ENCODE measurements at places on chromosomes 5 and 9. TPM values are rescaled to one million over a fixed set of nuclear protein-coding genes. Genes with fewer than 3 reads are reported as not detected.

GLRA1 gene
- total RNA-seq = not detected

TAF11L10 gene
- not detected for total RNA-seq

C9orf153 gene
- 0.65 TPM for total RNA-seq

AFAP1L1 gene
- total RNA-seq = 4.7 TPM

ZBTB43 gene
- total RNA-seq = 18.7 TPM

RGMB gene
- 27.0 TPM for total RNA-seq

GRK6 gene
- total RNA-seq = 57.8 TPM

NTNG2 gene
- total RNA-seq = 0.52 TPM

GARIN3 gene
- total RNA-seq = not detected

GEMIN5 gene
- total RNA-seq = 47.0 TPM

B4GALT7 gene
- total RNA-seq = 17.3 TPM

HCN1 gene
- total RNA-seq = 7.6 TPM

DNA sequence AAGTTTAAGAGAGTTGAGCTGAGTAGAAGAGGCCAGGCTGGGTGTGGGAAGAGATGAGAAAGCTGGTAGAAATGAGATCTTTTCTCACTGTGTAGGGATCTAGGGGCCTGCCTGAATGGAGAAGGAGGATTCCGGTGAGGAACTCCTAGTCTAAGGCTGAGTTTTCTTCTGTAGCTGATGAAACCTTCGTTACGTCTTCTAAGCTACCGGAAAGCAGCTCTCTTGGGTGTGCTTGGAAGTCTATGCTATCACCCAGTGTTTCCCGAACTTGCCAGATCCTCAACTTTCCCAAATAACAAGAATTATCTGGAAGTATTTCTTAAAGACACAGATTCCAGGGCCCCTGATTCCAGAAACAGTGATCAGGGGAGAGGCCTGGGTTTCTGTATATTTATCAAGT is 55.4 kb upstream of the TNFSF15 start:
- no peaks in the 10 kb centered on the region for H3K36me3 ChIP-seq
- H3K4me3 ChIP-seq = no peak overlapping the region
- H3K4me1 ChIP-seq = no peaks in the 10 kb centered on the region
- no peak for DNase-seq
- H3K27ac ChIP-seq = no peak overlapping the region
- H3K27me3 ChIP-seq = no peaks in the 10 kb centered on the region

- H3K27ac ChIP-seq = no peak overlapping the region
- no peaks in the 10 kb centered on the region for H3K36me3 ChIP-seq
- H3K4me3 ChIP-seq = no peak overlapping the region
- no peaks in the 10 kb centered on the region for H3K4me1 ChIP-seq
Observed at GRCh38 chr9:30943446-30944224, 1440.8 kb upstream of the ACO1 start.

DNA sequence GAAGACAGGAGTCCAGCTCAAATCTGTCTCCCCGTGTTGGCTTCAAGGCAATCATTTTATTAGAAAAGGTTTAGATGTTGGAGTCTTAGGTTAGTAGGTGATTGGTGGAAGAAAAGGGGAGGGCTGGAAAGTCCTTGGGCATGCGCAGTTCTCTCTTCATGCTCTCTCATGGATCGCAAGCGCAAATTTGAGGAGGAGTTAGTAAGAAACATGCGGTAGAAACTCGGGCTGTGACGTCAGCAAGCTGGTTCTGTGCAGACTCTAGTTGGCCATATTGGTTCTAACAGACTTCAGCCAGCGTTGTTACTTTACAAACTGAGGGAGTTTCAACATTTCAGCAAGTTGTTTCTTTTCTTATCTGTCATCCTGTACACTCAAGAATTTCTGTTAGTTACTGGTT is 392.2 kb downstream of the CDK5RAP2 start:
- H3K27me3 ChIP-seq = no peaks in the 10 kb centered on the region
- H3K36me3 ChIP-seq = no peaks in the 10 kb centered on the region
- no peak overlapping the region for H3K27ac ChIP-seq
- H3K4me1 ChIP-seq = no peaks in the 10 kb centered on the region
- H3K4me3 ChIP-seq = no peak overlapping the region

GRCh38 chr9:19493876-19494275 is 85.1 kb downstream of the ACER2 start:
- no peak overlapping the region for H3K4me3 ChIP-seq
- H3K27ac ChIP-seq = no peak overlapping the region
- no peaks in the 10 kb centered on the region for H3K36me3 ChIP-seq
- H3K4me1 ChIP-seq = no peaks in the 10 kb centered on the region

DNA sequence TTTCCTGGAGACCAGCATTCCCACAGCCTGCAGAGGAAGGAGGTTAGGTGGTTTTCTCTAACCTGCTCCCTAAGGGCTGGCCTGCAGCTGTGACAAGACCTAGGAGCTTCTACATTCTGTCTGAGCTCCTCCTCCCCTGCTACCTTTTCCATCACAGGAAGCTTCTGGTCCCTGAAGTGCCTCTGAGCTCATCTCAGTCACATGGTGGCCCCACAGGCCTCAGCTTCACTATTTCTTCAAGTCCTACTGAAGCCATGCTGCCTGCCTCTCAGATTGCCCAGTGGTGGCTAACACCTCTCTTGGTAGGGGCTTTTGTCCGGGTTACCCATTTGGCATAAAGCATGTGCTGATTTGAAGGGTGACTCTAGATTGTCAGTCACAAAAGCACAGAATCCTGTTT is 259.4 kb downstream of the CRB2 start:
- H3K4me1 ChIP-seq = peaks cover 5% of the 10 kb centered on the region
- no peaks in the 10 kb centered on the region for H3K27me3 ChIP-seq
- DNase-seq = no peak
- H3K4me3 ChIP-seq = no peak overlapping the region

DNA sequence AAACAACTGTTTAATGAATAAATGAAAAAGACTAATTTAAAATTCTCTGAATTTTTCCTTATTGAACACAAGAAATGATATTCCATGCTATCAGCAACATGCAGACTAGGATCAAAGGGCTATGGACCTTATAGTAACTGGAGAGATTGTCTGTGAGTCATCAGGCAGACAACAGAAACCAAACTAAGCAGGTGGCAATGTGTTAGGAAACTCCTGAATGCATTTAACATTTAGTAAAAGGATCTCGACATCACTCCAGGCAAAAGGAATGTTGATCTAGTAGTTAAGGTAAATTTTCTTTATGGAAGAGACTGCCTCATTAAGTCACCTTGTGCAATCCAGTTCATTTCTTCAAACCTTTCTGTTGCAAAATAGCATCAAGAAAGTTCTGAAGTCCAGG is 58.4 kb downstream of the ARL15 start:
- no peaks in the 10 kb centered on the region for H3K27me3 ChIP-seq
- H3K27ac ChIP-seq = no peak overlapping the region

GRCh38 chr9:99563364-99563763 is 258.3 kb upstream of the NR4A3 start:
- H3K36me3 ChIP-seq = no peaks in the 10 kb centered on the region
- H3K27me3 ChIP-seq = no peaks in the 10 kb centered on the region
- DNase-seq = no peak
- no peak overlapping the region for H3K4me3 ChIP-seq

DNA sequence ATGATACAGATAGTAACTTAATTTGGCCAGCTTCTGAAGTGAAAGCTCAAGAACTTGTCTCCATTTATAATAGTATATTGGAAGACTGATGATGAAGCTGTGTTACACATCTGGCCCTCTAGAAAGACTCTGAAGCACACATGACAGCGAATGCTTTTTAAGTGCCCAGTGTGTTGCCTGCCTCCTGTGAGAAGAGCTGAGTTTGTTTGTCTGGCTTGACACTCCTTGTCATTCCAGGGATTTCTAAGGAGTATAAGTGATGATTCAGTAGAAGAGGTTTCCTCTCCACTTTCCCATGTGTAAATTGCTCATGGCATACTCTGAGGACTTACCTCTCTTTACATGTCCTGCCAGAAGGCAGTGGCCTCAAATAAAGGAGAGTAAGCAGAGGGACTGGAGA is 30.4 kb upstream of the LRRTM2 start:
- no peak overlapping the region for H3K4me3 ChIP-seq
- H3K4me1 ChIP-seq = no peaks in the 10 kb centered on the region
- no peak overlapping the region for H3K27ac ChIP-seq
- no peak for DNase-seq

DNA sequence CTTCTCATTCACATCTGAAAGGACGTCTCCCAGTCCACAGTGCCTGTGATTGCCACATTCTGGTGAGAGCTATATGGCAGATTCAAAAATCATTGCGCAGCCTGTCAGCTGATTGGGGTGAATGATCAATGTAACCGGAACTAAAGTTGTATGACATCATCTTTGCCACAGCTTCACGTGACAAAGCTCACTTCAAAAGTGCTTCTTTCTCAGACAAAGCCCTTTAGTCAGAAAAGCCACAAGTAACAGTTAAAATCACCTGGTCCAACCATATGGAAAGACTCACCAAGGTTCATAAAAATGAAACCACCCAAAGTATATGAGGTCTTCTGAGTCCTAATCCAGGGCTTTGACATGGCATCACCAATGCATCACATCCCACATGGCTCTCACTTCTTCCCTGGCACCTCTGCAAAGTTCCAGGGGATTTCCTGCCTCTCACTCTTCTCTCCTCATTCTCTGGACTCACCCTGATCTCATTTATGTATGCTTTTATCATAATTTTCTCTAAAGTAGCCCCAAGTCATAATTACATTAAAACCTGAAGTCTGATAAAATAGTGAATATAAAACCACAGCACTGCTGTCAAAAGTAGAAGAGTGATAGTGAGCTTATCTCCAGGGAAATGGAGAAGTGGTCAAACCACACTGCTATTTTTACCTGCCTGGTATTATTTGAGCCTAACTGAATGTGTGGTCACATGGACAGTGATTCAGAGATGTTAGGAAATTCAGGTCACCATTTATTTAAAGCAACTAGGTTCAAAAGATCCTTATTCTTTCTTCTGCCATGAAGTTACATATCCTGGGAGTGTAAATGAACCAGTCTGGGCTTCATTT is 193.1 kb upstream of the PTGER4 start:
- H3K27me3 ChIP-seq = no peaks in the 10 kb centered on the region
- DNase-seq = no peak
- no peaks in the 10 kb centered on the region for H3K36me3 ChIP-seq
- H3K27ac ChIP-seq = no peak overlapping the region

- H3K27me3 ChIP-seq = peaks cover 3% of the 10 kb centered on the region
- peak overlapping the region; percentile 60 for H3K4me3 ChIP-seq
- no peak overlapping the region for H3K27ac ChIP-seq
Observed at GRCh38 chr9:111036429-111036789, 1.9 kb downstream of the LPAR1 start.

- peaks cover 26% of the 10 kb centered on the region for H3K4me1 ChIP-seq
- no peaks in the 10 kb centered on the region for H3K36me3 ChIP-seq
- no peak overlapping the region for H3K4me3 ChIP-seq
- H3K27me3 ChIP-seq = peaks cover 4% of the 10 kb centered on the region
- no peak for DNase-seq
Observed at GRCh38 chr9:133540698-133541025, 6.2 kb downstream of the ADAMTSL2 start.

DNA sequence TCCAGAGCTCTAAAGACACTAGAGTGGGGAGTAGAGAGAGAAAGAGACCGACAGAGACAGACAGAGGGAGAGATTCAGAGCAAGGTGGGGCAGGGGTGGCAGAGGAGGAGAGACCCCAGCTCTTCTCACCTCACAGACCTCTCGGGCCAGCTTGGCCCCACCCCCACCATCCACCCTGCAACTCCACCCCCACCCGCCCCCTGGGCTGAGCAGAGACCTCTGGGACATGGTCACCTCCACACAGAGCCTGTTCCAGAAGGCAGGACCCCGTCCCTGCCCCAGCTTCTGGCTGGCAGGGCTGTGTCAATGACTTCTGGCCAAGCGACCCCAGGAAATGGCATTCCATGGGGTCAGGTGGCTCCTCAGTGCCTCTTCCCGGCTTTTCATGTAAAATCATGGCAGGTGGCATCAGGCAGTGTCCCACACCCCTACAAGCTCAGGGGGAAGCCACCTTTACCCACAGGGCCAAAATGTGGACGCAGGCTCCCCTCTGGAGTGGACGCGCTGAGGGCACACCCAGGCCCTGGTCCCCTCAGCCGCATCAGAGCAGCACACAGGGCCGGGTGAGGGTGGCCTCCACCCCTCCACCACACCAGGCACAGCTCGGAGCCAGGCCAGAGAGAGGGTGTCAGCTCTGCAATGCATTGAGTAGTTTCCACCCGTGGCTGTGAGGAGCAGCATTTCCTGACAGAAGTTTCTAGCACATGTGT is 131.2 kb upstream of the LPCAT1 start:
- H3K4me3 ChIP-seq = no peak overlapping the region
- peak; percentile 41 for DNase-seq
- peaks cover 8% of the 10 kb centered on the region for H3K4me1 ChIP-seq
- no peaks in the 10 kb centered on the region for H3K36me3 ChIP-seq

GRCh38 chr5:749101-749670 is 35.3 kb downstream of the ZDHHC11B start:
- no peaks in the 10 kb centered on the region for H3K36me3 ChIP-seq
- no peak overlapping the region for H3K27ac ChIP-seq
- H3K27me3 ChIP-seq = no peaks in the 10 kb centered on the region
- H3K4me1 ChIP-seq = no peaks in the 10 kb centered on the region
- DNase-seq = no peak

GRCh38 chr9:1294641-1295258 is 244.6 kb downstream of the DMRT2 start:
- no peak for DNase-seq
- H3K4me3 ChIP-seq = no peak overlapping the region
- H3K27me3 ChIP-seq = no peaks in the 10 kb centered on the region
- no peaks in the 10 kb centered on the region for H3K4me1 ChIP-seq
- no peak overlapping the region for H3K27ac ChIP-seq

DNA sequence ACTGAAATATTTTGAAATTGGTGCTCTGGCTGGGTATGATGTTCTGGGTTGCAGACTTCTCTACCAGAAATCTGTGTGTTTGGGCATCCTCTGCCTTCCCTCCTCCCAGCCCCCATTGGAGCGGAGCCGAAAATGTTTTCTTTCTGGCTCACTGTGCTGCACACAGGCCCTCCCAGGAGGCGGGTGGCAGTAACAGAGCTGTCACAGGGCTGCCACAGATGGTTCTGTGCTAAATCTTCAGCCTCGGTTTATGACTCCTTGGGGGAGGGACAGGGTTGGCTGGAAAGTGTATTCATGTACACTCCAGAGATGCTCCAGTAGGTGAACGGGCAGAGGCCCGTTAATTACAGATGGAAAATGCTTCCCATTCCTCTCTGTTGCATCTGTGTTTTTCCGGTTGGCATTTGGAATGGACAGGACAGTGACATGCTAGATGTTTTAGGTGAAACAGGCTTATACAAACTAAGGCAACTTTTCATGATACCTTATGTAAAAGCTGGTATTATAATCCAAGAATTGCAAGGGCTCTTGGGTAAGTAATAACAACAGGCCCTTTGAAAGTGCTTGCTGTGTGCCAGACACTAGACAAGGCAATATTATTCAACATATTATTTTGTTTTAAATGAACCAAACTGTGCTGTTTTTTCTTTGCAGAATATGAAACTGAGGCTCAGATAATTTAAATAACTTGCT is 180.2 kb downstream of the ADCY2 start:
- H3K4me3 ChIP-seq = no peak overlapping the region
- H3K4me1 ChIP-seq = peaks cover 3% of the 10 kb centered on the region
- no peak for DNase-seq
- H3K27me3 ChIP-seq = no peaks in the 10 kb centered on the region
- H3K36me3 ChIP-seq = no peaks in the 10 kb centered on the region

GRCh38 chr5:170327168-170327567 is 29.6 kb upstream of the LCP2 start:
- DNase-seq = no peak
- H3K4me3 ChIP-seq = no peak overlapping the region
- H3K27me3 ChIP-seq = no peaks in the 10 kb centered on the region
- H3K36me3 ChIP-seq = no peaks in the 10 kb centered on the region
